Foreskin melanocyte (primary cell): ENCODE measurements at places on chromosomes 6 and 20.

- no peak for DNase-seq
These were observed 29.2 kb downstream of the C6orf58 start for GRCh38 chr6:127606131-127606562.

GRCh38 chr6:13076575-13076974 lies 251.8 kb downstream of the TBC1D7 start:
- no peak for DNase-seq

GRCh38 chr6:112193117-112193516 lies 61.2 kb downstream of the LAMA4 start:
- no peak for DNase-seq

- DNase-seq: no peak
These were observed 4.2 kb downstream of the SASH1 start for GRCh38 chr6:148346681-148347440.

DNA sequence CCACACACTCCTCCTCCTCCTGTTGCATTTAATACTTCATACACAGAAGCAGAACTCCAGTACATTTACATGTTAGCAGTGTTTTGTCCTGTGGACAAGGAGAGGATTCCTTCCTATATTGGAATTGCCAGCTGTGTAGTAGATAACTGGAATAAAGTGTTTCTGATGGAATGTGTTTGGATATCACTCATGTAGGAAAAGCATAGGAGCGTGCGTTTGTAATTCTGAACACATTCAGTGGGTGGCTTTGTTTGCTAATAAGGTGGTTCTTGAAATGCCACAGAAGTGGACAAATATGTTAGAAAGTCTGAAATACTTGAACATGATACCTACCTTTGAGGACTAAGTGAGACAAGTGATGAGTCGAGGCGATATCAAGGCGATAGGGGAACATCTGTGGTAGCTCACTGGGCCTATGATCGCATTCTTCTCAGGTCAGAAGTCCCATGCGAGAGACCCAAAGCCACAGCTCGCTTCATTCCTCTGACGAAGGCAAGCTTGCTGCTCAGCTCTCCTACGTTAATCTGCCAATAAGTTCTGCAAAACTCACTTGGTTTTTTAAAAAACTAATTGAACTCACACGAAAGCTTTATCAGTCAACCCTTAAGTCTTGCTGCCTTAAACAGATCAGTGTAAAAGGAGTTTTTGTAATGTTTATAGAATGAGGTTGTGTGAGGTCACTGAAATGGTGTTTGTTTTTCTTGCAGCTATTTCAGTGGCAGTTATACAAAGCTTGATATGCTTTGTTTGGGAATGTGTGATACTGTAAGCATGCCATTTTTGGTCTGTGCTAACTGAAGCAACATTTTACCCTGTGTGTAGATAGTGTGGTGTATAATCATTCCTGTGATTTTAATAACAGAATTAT lies 159.9 kb downstream of the SOX4 start:
- no peak for DNase-seq

GRCh38 chr20:57960803-57961575 lies 251.2 kb upstream of the PMEPA1 start:
- no peak for DNase-seq

DNA sequence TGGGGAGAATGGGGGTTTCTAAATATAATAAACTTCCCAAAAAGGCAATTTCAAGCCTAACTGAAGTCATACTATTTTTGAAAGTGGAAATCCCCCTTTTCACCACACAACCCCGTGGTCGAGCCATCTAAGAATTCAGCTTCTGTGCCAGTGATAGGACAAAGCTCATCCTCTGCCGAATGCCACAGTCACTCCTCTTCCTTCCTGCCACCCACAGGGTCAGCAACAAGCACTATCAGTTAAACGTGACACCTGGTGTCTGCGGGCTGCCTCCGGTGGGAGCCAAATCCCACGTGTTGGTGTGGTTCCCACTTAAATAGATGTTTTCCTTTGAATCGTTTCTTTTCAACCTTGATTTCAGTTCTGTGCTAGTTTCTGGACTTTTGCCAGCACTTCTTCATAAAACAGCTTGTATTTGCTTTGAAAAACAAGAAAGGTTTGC lies 60.7 kb downstream of the TNFAIP3 start:
- peak; percentile 6 for DNase-seq

GRCh38 chr6:150632785-150633485 lies 33.2 kb downstream of the PLEKHG1 start:
- DNase-seq: no peak

DNA sequence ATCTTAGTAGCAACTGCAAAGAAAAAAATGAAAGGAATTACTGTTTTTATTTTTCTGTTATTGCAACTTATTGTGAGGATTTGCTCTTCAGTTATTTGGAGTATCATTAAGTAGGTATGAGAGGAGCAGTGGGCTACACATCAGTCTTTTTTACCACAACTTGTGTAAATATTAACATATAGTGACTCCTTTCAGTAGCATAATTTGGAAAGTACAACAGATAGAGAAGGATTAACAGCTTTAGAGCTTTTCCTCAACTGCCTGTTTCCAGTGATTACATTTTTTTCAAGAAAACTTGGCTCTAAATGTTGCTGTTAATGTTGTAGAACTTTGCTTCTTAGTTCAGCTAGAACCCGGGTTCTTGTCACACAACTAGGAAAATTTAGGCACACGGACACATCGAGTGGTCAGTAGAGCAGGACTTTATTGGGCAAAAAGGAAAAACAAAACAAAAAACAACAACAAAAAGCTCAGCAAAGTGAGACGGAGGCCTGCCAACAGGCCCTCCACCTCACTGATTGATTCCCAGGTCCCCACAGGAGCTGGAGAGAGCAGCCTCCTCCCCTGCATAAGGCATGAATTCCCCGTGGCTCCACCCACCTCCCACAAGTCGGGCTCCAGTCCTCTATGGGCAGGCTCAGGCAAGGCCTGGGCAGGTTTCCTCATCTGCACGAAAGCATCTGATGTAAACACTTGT lies 75.1 kb downstream of the ADGRG6 start:
- no peak for DNase-seq

DNA sequence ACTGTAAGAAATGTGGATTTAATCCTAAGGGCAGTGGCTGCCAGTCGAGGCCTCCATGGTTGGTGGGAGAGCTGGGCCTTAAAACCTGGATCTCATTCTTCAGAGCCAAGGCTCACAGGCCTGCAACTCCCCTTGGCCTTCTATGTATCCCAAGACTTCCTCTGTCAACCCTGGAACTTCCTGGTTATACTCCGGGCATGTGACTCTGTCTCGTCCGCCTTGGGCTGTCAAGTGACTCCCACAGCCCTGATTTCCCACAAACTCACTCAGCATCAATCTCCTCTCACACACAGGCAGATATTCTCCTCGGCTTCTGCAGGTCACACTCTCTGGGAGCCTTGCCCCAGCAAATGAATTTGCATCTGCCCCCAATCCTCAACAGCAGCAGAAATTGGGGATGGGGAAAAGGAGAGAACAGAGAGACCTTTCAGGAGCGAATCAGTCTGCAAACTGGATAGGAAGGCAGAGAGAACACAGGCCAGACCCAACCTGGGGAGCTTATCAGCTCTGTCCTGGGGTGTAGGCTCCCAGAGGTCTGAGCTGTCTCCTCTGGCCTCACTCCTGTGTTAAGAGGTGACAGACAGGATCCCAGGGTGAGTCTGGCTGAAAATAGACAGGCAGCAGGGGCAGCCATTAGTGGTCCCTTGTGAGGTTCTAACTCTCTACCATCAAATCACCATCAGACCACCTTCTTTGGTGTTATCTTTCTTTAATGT lies 30.4 kb upstream of the PREX1 start:
- DNase-seq: peak; percentile 94

- DNase-seq: no peak
These were observed 508 bp upstream of the METTL24 start for GRCh38 chr6:110358553-110359160.

DNA sequence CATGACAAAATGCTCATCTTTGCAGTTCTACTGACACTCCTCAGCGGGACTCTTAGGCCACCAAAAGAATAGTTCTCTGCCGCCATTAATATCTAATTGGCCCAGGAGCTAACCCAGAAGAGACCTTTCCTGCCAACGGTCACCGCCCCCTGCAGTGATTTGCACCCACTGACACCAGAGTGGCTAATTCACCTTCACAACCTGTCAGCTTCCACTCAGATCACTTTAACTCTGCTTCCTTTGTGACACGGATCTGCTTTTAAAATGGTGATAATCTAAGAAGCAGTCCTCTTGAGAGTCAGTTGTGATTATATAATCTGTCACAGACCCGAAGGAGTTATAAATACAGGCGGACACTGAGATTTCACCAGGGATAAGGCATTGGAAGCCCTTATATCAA lies 172.8 kb downstream of the FRK start:
- no peak for DNase-seq

DNA sequence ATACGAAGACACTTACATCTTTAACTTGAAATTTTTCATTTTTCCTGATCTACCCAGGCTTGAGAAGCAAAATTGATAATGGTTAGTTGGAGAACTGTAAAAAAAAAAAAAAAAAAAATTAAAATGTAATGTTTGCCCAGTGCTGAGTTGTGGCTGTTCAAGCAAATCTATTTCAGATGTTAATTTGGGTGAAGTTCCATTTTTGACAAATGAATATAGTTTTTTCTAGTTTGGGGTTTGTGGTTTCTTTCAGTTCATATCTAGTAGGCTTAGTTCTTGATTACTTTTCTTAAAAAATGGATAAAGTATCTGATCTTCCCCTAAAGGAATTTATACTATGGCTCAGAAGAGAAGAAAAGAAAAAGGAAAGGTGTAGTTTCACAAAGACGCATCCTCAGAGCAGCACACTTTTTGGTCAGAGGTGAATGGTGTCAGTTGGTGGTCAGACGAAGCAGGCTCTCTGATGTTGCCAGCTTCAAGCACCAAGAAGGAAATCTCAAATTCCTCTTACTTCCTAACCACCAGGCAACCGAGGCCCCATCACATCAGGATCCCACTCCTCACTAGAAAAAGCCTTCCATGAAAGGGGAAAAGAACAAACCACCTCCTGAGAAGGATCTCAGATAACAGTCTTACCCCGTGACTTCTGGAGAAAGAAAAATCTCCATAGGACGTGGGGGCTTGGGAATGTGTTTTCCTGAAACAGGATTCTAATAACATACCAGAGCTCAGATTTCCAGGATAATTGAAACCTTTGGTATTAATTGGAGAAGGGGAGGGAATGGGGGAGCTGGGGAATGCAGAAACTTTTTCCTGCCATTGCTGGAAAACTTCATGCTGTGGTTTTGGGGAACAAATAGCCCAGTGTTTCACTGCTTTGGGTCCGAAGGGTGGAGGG lies 396.2 kb downstream of the CD83 start:
- DNase-seq: no peak

DNA sequence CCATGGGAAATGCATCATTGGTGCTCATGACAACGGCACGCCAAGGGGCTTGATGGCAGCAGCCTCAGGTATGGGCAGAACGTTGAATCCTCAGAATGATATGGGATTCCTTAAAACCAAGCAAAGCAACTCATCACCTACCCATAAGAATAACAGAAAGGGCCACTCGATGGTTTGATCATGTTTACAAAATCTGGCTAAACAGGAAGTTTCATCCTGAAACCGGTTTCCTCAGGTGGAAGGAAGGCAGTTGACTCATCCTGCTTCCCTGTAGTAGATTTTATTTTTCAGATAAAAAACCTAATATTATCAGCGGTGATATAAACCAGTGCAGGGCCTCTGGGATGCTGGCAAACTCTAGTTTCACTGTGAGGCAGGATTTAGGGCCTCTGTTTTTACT lies 136.9 kb upstream of the AGPAT4 start:
- no peak for DNase-seq

- no peak for DNase-seq
These were observed 8.4 kb upstream of the GABRR2 start for GRCh38 chr6:89323511-89323971.

GRCh38 chr6:166459272-166459671 lies 76.5 kb upstream of the MPC1 start:
- DNase-seq: no peak

- DNase-seq: no peak
These were observed 81.0 kb upstream of the FLRT3 start for GRCh38 chr20:14418376-14418775.

DNA sequence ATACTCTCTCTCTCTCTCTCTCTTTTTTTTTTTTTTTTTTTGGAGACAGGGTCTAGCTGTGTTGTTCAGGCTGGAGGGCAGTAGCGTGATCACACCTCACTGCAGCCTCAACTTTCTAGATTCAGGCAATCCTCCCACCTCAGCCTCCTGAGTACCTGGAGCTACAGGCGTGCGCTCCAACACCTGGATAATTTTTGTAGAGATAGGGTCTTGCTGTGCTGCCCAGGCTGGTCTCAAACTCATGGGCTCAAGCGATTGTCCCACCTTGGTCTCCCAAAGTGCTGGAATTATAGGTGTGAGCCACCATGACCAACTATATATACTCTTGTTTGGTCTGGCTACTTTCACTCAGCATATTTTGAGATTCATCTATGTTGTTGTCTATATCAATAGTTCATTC lies 154.9 kb downstream of the ZFAND3 start:
- DNase-seq: no peak

- DNase-seq: peak; percentile 41
These were observed 25.2 kb downstream of the FNDC1 start for GRCh38 chr6:159194421-159194820.

GRCh38 chr6:8195040-8195713 lies 92.8 kb upstream of the EEF1E1 start:
- DNase-seq: peak; percentile 33

- no peak for DNase-seq
These were observed 5.6 kb downstream of the MDFI start for GRCh38 chr6:41643899-41644269.

- no peak for DNase-seq
These were observed 120.1 kb upstream of the PTPN1 start for GRCh38 chr20:50389808-50390684.

DNA sequence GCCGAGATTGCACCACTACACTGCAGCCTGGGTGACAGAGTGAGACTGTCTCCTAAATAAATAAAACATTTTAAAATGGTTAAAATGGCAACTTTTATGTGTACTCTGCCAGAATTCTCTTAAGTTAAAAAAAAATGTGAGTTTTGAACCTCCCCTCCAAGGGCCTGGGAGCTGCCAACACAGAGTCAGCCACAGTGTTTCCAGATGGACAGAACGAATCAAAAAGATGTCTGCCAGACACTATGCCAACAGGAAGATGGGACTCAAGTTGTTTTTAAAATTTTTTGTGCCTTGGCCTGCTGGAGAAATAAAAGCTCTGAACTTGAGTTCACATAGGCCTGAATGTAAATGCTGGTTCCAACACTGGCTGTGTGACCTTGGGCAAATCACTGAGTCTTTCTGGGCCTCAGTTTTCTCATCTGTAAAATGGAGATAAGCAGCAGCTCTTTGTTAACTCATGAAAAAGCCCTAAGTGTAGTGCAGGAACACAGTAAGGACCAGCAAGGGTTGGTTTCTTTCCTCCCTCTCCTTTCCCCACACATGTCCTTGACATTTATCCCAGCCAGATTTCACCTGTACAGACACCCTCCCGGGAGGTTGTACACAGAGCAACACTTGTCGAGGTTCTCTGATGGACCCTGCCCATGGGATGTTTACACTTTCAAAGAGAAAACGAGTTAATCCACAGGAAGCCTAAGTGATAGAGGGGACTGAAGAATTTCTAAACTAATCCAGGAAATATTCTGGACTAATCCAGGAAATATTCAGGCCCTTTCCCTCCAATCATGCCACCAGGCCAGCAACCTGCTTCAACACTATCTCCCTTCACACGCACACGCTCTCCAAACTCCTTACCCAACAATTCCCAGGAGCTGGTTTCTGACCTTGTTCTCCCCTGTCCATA lies 35.0 kb downstream of the MRPL14 start:
- DNase-seq: no peak
